ENCODE measurements at places on chromosomes 16 and 17. TPM values are rescaled to one million over a fixed set of nuclear protein-coding genes. Genes with fewer than 3 reads are reported as not detected.

Gene PRSS33
- total RNA-seq: not detected

Gene PDF
- 13.5 TPM for total RNA-seq

Gene DPEP1
- total RNA-seq: 1.7 TPM

Gene MATCAP1
- total RNA-seq: 6.8 TPM

DNA sequence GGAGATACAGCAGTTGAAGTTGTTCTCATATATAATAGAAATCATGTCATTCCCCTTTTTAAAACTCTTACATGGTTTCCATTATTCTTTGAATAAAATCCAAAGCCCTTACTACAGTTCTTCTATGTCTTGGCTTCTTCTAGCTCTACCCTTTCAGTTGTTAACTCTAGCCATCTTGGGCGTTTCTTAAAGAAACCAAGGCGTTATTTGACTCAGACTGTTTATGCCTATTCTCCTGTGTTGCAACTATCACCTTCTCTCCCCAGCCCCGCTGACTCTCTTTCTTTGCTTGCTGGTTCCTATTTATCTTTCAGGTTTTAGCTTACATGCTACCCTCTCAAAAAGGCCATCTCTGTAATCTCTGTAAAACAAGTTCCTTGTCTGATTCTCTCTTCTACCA is 32.7 kb downstream of the NFATC3 start:
- no peak for DNase-seq
- peaks cover 54% of the 10 kb centered on the region for H3K4me1 ChIP-seq
- H3K36me3 ChIP-seq: peaks cover 9% of the 10 kb centered on the region
- no peak overlapping the region for H3K4me3 ChIP-seq
- H3K27me3 ChIP-seq: no peaks in the 10 kb centered on the region

GRCh38 chr17:45740553-45741330 is 43.4 kb upstream of the CRHR1 start:
- no peaks in the 10 kb centered on the region for H3K36me3 ChIP-seq
- H3K4me3 ChIP-seq: peak overlapping the region; percentile 55
- no peak overlapping the region for H3K27ac ChIP-seq
- H3K4me1 ChIP-seq: peaks cover 7% of the 10 kb centered on the region

GRCh38 chr16:82044585-82044911 is 9.5 kb downstream of the HSD17B2 start:
- DNase-seq: no peak
- no peaks in the 10 kb centered on the region for H3K36me3 ChIP-seq
- no peaks in the 10 kb centered on the region for H3K4me1 ChIP-seq
- no peaks in the 10 kb centered on the region for H3K27me3 ChIP-seq
- no peak overlapping the region for H3K4me3 ChIP-seq

DNA sequence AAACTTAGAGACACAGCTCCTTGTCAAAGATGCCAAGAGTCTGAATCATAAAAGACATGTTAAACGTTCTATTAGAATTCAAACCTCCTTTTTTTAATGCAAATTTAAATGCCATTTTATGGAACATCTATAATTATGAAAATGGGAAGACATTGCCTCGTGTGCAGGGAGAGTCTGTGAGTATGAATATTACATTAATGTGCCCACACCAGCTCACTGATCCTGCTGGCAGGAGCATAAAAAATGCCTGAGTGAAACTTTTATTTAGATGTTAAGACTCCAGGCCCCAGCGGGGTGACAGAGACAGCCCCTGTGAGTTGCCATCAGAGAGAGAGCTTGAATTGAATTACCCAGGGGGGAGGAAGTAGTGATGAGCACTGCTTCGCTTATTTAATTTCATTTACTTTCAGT is 84.8 kb downstream of the SNX11 start:
- H3K36me3 ChIP-seq: no peaks in the 10 kb centered on the region
- DNase-seq: no peak
- no peaks in the 10 kb centered on the region for H3K4me1 ChIP-seq
- no peaks in the 10 kb centered on the region for H3K27me3 ChIP-seq
- H3K4me3 ChIP-seq: no peak overlapping the region
- no peak overlapping the region for H3K27ac ChIP-seq

DNA sequence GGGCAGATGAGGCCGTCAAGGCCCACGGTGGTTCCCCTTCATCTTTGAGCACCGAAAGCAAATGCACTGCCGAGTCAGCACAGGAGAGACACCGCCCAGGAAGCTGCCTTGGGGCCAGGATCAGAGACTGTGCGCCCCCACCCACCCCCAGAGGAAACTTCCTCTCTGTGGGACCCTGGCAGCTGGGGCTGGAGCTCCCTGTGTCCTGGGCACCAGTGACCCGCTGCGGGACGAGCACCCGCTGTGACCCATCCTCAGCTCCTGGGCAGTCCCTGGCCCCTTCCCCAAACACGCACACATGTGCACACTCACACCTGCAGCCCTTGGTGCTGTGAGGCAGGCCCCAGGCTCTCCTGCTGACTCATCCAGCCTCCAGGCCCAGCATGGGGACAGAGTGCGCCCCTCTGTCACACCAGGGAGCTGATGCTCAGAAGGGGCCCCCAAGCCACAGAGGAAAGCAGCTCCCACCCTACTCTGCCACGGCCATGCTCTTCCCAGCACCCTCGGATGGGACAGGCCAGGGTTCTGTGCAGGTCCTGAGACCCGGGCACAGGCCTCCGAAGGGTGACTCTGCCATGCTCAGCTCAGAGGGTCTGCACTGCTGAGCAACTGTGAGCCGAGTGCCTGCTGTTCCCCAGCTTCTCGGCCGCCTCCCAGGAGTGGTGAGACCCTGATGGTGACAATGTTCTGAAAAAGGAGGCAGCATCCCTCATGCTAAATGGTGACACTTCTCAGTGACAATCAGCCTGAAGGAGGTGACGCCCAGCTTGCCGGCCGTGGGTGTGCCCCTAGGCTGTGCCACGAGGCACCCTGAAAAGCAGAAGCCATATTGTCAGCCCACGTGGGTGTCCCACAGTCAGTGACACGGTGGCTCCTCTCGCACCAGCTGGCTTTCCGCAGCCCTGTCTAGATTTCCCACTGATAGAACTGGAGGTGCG is 3.6 kb downstream of the PIEZO1 start:
- no peak overlapping the region for H3K27ac ChIP-seq
- DNase-seq: no peak
- peaks cover 3% of the 10 kb centered on the region for H3K4me1 ChIP-seq
- no peak overlapping the region for H3K4me3 ChIP-seq
- H3K36me3 ChIP-seq: no peaks in the 10 kb centered on the region

- H3K36me3 ChIP-seq: no peaks in the 10 kb centered on the region
- no peak for DNase-seq
- no peaks in the 10 kb centered on the region for H3K4me1 ChIP-seq
- no peaks in the 10 kb centered on the region for H3K27me3 ChIP-seq
- no peak overlapping the region for H3K27ac ChIP-seq
- H3K4me3 ChIP-seq: no peak overlapping the region
These were observed 238.8 kb downstream of the STX8 start for GRCh38 chr17:9336817-9337216.

GRCh38 chr17:72386619-72387237 is 265.9 kb downstream of the SOX9 start:
- no peaks in the 10 kb centered on the region for H3K27me3 ChIP-seq
- peak overlapping the region; percentile 14 for H3K4me3 ChIP-seq

- H3K4me1 ChIP-seq: no peaks in the 10 kb centered on the region
- no peaks in the 10 kb centered on the region for H3K36me3 ChIP-seq
- no peak overlapping the region for H3K4me3 ChIP-seq
- no peaks in the 10 kb centered on the region for H3K27me3 ChIP-seq
- no peak overlapping the region for H3K27ac ChIP-seq
These were observed 18.0 kb upstream of the ASGR2 start for GRCh38 chr17:7132511-7133094.

- H3K4me1 ChIP-seq: no peaks in the 10 kb centered on the region
- H3K27me3 ChIP-seq: no peaks in the 10 kb centered on the region
- H3K27ac ChIP-seq: no peak overlapping the region
- H3K4me3 ChIP-seq: no peak overlapping the region
- no peaks in the 10 kb centered on the region for H3K36me3 ChIP-seq
These were observed 220.6 kb upstream of the ZFHX3 start for GRCh38 chr16:73268366-73268993.

GRCh38 chr17:45170280-45170930 is 8.7 kb downstream of the HEXIM2 start:
- H3K36me3 ChIP-seq: no peaks in the 10 kb centered on the region
- DNase-seq: no peak
- no peak overlapping the region for H3K4me3 ChIP-seq
- H3K27me3 ChIP-seq: no peaks in the 10 kb centered on the region

- DNase-seq: no peak
- H3K27me3 ChIP-seq: no peaks in the 10 kb centered on the region
- no peaks in the 10 kb centered on the region for H3K36me3 ChIP-seq
- no peak overlapping the region for H3K4me3 ChIP-seq
- no peak overlapping the region for H3K27ac ChIP-seq
- H3K4me1 ChIP-seq: peaks cover 25% of the 10 kb centered on the region
These were observed 50.8 kb downstream of the AKAP1 start for GRCh38 chr17:57135789-57136291.
